ENCODE measurements at places on chromosomes 6 and 20.

DNA sequence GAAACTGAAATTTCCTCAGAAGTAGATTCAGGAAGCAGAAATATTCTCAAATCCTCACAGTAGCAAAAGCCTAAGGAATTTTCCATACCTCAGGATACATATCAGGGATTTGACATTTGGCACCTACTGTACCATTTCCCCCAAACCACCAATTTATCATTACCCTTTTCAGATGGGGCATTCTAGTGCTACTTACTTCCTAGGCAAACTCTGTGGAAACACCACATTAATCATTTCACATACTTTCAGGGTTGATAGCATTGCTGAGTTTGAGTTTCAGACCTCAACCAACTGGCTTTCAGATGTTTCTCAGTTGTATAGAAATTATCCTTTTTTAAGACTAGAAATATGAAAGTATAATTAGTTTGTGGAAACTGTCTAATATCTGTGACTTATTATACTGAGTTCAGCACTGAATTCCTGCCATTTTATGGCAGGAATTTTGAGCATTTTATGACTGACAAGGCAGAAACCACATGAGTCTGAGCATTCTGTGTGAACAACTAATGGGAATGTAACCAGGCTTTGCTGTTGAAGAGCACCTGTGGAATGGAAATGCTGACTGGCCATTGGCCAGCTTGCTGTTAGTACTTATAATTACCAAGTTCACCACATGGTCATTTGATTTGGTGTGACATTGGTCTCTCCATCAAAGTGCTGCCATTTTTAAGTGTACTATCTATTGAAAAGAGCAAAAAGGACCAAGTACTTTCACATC, 35.1 kb upstream of the IRAK1BP1 start:
- DNase-seq: no peak

- no peak for DNase-seq
Observed at GRCh38 chr6:90062667-90063066, 168.4 kb downstream of the GJA10 start.

DNA sequence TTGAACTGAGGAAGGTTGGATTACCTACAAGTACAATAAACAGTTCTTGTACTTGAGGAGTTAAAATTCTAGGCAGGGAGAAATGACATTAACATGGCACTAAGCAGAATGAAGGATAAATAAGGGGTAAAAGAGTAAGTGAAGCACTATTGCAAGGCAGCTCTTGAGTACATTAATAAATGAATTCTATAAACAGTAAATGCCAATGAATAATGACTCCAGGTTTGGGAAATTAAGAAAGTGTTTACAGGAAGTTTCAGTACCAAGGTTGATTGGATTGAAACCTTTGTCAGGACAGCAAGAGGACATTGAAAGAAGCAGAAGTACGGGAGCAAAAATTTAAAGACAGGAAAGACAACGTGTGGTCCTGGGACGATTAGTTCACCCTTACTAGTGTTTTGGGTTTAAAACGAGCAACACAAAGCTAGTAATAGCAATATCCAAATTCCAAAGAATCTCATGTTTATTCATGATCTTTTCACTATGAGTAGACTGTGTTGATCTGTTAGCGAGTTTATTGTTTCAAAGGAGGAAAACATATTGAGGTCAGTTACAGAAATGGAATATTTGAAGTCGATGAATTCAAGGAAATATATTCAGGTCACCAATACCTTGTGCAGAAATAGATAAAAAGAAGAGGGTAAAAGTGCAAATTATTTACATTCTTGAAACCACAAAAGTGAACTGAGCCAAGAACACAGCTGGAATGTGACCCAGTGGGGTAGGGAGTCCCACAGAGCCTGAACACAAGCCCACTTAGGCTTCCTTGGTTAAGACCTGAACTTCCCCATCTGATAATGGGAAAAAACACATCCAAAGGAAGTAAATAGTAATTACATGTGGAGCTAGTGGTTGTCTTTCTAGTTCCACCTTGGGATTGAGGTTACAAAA, 80.8 kb downstream of the MKKS start:
- peak; percentile 92 for DNase-seq

DNA sequence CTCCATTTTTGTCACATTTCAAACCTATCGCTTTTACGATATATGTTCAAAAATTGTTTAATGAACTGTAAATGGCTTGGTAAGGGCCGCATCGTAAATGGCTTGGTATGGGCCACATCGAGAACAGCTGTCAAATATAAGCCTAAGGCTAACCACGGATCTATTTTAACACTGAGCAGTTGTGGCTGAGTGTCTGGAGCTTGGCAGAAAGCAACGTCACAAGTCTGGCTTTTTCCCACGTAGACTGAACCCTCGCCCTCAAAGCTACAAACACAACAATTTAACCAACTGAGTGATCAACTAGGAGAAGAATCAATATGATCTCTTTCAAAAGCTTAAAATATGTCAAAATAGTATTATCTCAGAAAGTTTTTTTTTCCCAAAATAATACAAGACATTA, 71.4 kb upstream of the PRSS16 start:
- DNase-seq: no peak

DNA sequence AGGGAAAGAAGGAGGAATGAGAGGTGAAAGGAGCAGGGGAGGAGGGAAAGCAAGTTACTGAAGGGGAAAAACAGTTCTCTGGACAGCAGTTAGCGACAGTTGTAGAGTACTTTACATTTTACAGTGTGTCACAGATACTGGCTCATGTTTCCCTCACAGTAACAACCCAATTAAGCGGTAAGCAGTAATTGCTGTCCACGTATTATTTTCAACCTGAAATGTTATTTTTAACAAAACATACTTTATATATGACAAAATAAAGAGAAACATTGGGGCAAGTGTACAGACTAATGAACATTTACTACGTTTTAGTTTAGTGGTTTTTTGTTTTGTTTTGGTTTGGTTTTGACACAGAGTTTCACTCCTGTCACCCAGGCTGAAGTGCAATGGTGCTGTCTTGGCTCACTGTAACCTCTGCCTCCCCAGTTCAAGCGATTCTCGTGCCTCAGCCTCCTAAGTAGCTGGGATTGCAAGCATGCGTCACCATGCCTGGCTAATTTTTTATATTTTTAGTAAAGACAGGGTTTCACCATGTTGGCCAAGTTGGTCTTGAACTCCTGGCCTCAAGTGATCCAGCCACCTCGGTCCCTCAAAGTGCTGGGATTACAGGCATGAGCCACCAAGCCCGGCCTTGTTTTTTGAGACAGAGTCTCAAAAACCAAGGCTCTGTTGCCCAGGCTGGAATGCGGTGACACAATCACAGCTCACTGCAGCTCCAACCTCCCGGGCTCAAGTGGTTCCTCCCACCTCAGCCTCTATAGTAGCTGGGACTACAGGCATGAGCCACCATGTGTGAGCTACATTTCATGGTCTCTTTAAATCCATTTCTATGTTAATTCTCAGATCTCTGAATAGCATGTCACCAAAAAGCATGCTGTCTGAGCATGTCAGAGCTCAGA, 22.6 kb upstream of the BTN3A2 start:
- DNase-seq: no peak

- no peak for DNase-seq
Observed at GRCh38 chr20:1880529-1881239, 14.5 kb upstream of the SIRPA start.

- no peak for DNase-seq
Observed at GRCh38 chr6:116409756-116410155, 39.0 kb downstream of the DSE start.

Data from lung microvascular endothelial cell (primary cell).